Ascending aorta (tissue), 2 donors: ENCODE measurements at places on chromosomes 12 and 14. TPM values are rescaled to one million over a fixed set of nuclear protein-coding genes. Genes with fewer than 3 reads are reported as not detected.

HCFC2 gene
- total RNA-seq, result 9.8 TPM

CLEC2A gene
- total RNA-seq, result not detected

DNA sequence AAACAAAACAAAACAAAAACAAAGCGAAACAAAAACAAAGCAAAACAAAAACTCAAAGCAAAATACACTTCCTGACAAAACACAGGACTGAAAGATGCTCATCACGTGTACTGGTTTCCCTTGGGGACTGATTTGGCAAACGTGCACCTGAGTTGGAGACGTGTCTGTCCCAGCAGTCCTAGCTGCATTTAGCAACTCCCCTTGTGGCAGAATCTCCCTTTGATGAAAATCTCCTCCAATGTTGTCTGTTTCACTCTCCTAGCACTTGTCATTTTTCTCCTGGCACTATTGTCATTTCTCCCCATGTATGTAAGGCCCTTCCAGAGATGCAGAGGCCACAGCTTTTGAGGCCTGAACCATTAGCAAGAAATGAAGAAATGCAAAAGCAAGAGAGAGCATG, 6.8 kb upstream of the SLC24A4 start:
- no peak overlapping the region for H3K4me3 ChIP-seq
- H3K27ac ChIP-seq, result no peak overlapping the region
- DNase-seq, result no peak
- no peaks in the 10 kb centered on the region for H3K27me3 ChIP-seq

ASCL1 gene
- total RNA-seq, result not detected

DNA sequence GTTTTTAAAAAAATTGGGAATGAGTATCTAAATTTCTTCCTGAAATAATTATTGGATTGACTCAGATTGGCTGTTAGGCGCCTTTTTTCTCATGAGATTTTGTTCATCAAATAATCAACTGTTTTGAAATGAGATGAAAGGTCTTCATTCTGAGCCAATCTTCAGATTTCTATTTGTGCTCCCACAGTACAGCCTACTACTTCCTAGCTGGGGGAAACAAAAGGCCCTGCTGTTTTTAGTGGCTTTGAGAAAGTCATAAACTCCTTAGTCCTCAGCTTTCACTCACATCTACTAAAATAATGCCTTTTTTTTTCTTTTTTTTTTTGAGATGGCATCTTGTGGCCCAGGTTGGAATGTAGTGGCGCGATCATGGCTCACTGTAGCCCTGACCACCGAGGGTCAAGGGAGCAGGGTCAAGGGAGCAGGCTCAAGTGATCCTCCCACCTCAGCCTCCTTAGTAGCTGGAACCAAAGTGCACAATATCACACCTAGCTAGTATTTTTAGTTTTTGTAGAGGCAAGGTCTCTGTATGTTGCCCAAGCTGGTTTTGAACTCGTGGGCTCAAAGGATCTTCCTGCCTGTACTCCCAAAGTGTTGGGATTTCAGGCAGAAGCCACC, 15.2 kb downstream of the NACA start:
- peaks cover 33% of the 10 kb centered on the region for H3K36me3 ChIP-seq
- no peaks in the 10 kb centered on the region for H3K27me3 ChIP-seq
- no peak overlapping the region for H3K27ac ChIP-seq
- H3K4me1 ChIP-seq, result no peaks in the 10 kb centered on the region

DNA sequence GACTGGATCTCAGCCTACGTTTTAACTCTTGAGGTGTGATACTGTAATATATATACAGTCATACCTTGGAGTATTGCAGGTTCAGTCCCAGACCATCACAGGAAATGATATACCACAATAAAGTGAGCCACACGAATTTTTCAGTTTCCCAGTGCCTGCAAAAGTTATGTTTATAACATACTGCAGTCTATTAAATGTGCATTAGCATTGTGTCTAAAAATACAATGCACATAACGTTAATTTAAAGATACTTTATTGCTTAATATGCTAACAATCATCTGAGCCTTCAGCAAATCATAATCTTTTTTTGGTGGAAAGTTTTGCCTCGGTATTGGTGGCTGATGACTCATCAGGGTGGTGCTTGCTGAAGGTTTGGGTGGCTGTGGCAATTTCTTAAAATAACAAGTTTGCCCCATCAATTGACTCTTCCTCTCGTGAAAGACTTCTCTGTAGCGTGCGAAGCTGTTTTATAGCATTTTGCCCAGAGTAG, 18.9 kb downstream of the PYROXD1 start:
- no peak for DNase-seq
- peaks cover 50% of the 10 kb centered on the region for H3K36me3 ChIP-seq
- no peaks in the 10 kb centered on the region for H3K27me3 ChIP-seq
- H3K4me3 ChIP-seq, result no peak overlapping the region
- no peak overlapping the region for H3K27ac ChIP-seq
- no peaks in the 10 kb centered on the region for H3K4me1 ChIP-seq

CLEC6A gene
- total RNA-seq, result not detected

- no peak overlapping the region for H3K27ac ChIP-seq
- no peak for DNase-seq
- no peaks in the 10 kb centered on the region for H3K36me3 ChIP-seq
- H3K4me1 ChIP-seq, result peaks cover 11% of the 10 kb centered on the region
These were observed 51.6 kb downstream of the PLEKHG3 start for GRCh38 chr14:64755781-64756221.

DNA sequence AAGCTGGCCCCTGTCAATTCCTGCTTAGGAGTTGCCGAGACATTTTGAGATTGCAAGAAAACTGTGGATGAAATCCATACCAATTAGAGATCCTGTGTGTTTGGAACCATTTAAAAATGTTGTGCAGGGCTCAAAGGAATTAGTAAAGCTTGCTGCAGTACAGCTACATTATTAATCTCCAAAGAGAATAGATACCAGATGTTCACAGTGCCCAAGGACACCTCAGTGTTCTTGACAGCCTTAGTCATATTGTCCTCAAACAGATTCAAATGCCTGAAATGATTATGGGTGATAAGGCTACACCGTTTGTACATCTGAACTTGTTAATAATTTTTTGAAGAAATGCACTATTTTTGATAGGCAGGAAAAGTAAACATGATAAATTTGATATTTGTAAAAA, 164.6 kb downstream of the MSRB3 start:
- DNase-seq, result no peak
- H3K4me1 ChIP-seq, result no peaks in the 10 kb centered on the region

- no peaks in the 10 kb centered on the region for H3K36me3 ChIP-seq
- no peak overlapping the region for H3K27ac ChIP-seq
- H3K4me3 ChIP-seq, result no peak overlapping the region
- no peaks in the 10 kb centered on the region for H3K27me3 ChIP-seq
- no peaks in the 10 kb centered on the region for H3K4me1 ChIP-seq
These were observed 17.6 kb downstream of the ASPG start for GRCh38 chr14:104103061-104103445.

- no peak for DNase-seq
- no peaks in the 10 kb centered on the region for H3K27me3 ChIP-seq
- no peak overlapping the region for H3K27ac ChIP-seq
- H3K36me3 ChIP-seq, result peaks cover 23% of the 10 kb centered on the region
These were observed 103.3 kb downstream of the NCOR2 start for GRCh38 chr12:124464062-124464461.

ABHD12B gene
- total RNA-seq, result not detected

METTL3 gene
- total RNA-seq, result 45.0 TPM

GRCh38 chr14:95046711-95047681, 110.3 kb downstream of the DICER1 start:
- no peak overlapping the region for H3K4me3 ChIP-seq
- no peaks in the 10 kb centered on the region for H3K27me3 ChIP-seq
- H3K36me3 ChIP-seq, result no peaks in the 10 kb centered on the region
- H3K27ac ChIP-seq, result no peak overlapping the region
- DNase-seq, result no peak

- no peak for DNase-seq
- H3K36me3 ChIP-seq, result no peaks in the 10 kb centered on the region
- no peaks in the 10 kb centered on the region for H3K27me3 ChIP-seq
These were observed 1203.5 kb upstream of the TMEM132C start for GRCh38 chr12:127063339-127064072.

GRCh38 chr12:114684870-114685273, 897 bp upstream of the TBX3 start:
- peaks cover 9% of the 10 kb centered on the region for H3K27me3 ChIP-seq
- H3K4me3 ChIP-seq, result peak overlapping the region; percentile 79
- no peaks in the 10 kb centered on the region for H3K36me3 ChIP-seq
- no peak for DNase-seq

DNA sequence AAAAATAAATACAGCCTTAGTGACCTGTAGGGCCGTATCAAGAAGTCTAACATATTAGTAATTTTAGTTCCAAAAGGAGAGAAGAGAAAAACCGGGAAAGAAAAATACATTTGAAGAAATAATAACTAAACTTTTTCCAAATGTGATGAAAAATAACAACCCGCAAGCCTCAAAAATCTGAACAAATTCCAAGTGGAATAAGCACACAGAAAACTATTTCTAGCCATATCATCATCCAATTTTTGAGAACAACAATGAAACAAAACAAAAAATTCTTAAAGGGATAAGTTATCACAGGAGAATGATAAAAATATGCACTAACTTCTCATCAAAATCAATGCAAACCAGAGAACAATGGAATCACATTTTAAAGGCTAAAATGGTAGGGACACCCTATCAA, 198.1 kb upstream of the PLXNC1 start:
- H3K27ac ChIP-seq, result peak overlapping the region; percentile 36
- H3K4me3 ChIP-seq, result no peak overlapping the region
- H3K4me1 ChIP-seq, result no peaks in the 10 kb centered on the region

- DNase-seq, result no peak
- no peak overlapping the region for H3K4me3 ChIP-seq
- no peaks in the 10 kb centered on the region for H3K27me3 ChIP-seq
- no peak overlapping the region for H3K27ac ChIP-seq
- no peaks in the 10 kb centered on the region for H3K36me3 ChIP-seq
- no peaks in the 10 kb centered on the region for H3K4me1 ChIP-seq
These were observed 599.3 kb downstream of the SLC6A15 start for GRCh38 chr12:84313323-84313675.

EPYC gene
- not detected for total RNA-seq

- H3K36me3 ChIP-seq, result no peaks in the 10 kb centered on the region
- H3K4me1 ChIP-seq, result peaks cover 5% of the 10 kb centered on the region
- no peak overlapping the region for H3K27ac ChIP-seq
- no peaks in the 10 kb centered on the region for H3K27me3 ChIP-seq
- H3K4me3 ChIP-seq, result no peak overlapping the region
- no peak for DNase-seq
These were observed 188.9 kb downstream of the TMX1 start for GRCh38 chr14:51428981-51429380.

DNA sequence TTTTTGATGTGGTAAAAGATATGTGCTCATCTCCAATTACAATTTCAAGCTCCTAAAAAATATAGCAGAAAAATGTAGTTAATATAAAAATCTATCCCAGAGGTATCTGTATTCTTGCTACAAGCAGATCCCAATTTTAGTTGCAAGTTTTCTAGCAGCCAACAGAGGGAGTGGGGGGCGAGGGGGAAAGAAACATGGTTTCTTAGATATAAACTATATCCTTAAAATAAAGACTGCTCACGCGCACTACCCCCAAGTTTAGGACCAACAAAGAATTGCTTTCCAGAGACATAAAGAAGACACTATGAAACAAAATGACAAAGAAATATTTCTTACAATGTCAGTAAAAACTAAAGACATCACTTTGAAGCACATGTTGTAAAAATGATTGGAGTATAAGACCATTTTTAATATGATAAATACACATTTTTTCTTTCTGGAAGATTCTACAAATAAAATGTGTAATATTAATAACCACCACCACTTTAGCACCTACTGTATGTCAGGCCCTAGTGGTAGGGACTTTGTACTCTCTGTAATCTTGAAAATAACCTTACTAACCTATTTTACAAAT, 5.4 kb downstream of the MAGOHB start:
- H3K4me3 ChIP-seq, result no peak overlapping the region
- H3K36me3 ChIP-seq, result peaks cover 27% of the 10 kb centered on the region
- no peaks in the 10 kb centered on the region for H3K27me3 ChIP-seq
- no peak for DNase-seq
- no peak overlapping the region for H3K27ac ChIP-seq

DNA sequence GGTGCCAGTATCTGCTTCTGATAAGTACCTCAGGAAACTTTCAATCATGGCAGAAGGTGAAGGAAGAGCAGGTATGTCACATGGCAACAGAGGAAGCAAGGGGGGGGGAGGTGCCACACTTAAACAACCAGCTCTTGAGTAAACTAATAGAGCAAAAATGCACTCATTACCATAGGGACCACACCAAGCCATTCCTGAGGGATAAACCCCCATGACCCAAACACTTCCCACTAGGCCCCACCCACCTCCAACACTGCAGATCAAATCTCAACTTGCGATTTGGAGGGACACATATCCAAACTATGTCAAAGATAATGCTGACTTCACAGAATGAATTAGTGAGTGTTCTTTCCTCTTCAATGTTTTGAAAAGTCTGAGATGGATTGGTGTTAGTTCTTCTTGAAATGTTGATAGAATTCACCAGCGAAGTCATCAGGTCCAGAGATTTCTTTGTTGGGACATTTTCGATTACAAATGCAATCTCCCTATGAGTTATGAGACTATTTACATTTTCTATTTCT, 16.6 kb downstream of the TFCP2 start:
- no peaks in the 10 kb centered on the region for H3K36me3 ChIP-seq
- H3K4me3 ChIP-seq, result no peak overlapping the region
- H3K27me3 ChIP-seq, result no peaks in the 10 kb centered on the region
- no peaks in the 10 kb centered on the region for H3K4me1 ChIP-seq
